Midbrain (tissue), 1 donor: ENCODE measurements at places on chromosomes 3 and 15.

- DNase-seq: no peak
These were observed 16.8 kb downstream of the UBE3A start for GRCh38 chr15:25422021-25422420.

GRCh38 chr3:69541711-69542088, 155.8 kb upstream of the FRMD4B start:
- DNase-seq: no peak

- DNase-seq: no peak
These were observed 39.2 kb downstream of the CCDC66 start for GRCh38 chr3:56595975-56596840.

- DNase-seq: no peak
These were observed 83.9 kb downstream of the PEAK1 start for GRCh38 chr15:77336006-77336405.

GRCh38 chr3:123605789-123606234, 21.0 kb upstream of the HACD2 start:
- no peak for DNase-seq

GRCh38 chr15:81666839-81667238, 292.8 kb upstream of the TMC3 start:
- DNase-seq: no peak
